ENCODE measurements at places on chromosomes 5 and 9. TPM values are rescaled to one million over a fixed set of nuclear protein-coding genes. Genes with fewer than 3 reads are reported as not detected.

DNA sequence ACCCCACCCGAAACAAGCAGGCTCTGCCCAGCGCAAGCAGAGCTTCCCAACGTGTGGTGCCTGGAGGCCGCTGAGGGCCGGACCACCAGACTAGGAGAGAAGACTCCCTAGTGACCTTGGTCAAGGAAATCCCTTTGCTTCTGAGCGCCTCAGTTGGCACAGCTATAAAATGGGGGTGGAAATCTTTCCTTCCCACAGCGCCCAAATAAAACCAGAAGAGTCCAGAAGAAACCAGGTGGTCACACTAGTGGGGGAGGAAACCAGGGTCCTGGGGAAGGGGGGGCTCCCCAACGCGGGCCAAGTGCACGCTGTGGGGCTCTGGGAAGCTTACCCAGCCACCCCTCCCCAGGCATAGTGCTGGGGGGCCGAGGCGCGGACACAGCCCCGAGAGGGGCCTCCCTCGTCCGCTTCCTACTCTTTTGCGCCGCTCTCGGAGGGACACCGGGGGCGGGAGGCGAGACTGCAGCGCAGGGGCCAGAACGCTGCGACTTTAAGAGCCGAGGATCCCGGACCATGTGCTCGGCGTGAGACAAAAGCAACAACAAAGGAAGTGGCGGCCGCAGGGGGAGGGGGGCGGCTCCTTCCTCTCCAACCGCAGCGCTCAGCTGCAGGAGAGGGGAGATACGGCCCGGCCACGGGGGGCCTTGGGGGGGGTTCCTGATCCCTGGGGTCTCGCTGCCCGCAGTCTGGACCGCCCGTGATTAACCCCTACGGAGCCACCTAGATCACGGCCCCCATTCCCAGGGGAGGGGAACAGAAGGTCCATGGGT lies 885 bp downstream of the RNF44 start:
- peak overlapping the region; percentile 100 for H3K27ac ChIP-seq
- H3K4me3 ChIP-seq: peak overlapping the region; percentile 85
- peak; percentile 85 for DNase-seq

GRCh38 chr9:34520096-34520495 lies 2.7 kb downstream of the ENHO start:
- H3K27me3 ChIP-seq: peaks cover 62% of the 10 kb centered on the region
- no peak overlapping the region for H3K27ac ChIP-seq
- no peak overlapping the region for H3K4me3 ChIP-seq
- H3K4me1 ChIP-seq: peaks cover 6% of the 10 kb centered on the region
- DNase-seq: no peak

DNA sequence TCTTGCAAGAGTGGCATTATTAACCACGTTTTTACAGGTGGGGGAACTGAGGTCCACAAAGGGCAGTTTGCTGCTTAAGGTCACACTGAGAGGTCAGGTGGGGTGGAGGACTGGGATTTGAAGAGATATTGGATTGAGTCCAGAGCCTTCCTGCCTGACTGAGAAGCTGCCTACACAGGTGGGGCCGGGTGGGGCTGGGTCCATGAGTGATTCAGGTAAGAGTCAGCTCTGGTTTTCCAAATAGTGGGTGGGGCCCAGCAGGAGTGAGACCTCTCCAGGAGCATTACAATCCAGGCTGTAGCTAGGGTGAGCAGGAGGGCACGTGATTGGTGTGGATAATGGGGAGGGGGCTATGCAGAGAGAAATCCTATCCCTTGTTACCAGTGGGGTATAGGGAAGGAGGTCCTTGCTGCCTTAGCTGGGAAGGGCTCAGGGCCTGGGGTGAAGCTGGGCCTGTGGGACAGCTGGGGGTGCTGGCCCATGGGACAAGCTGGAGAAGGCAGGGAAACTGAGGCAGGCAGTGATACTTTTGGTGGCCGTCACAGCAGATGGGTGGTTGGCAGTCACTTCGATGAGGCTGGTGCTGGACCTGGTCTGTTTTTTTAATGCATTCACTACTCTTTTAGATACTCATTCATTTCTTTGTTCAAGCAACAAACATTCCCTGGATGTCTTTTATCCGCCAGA lies 2.9 kb upstream of the PTGS1 start:
- peaks cover 7% of the 10 kb centered on the region for H3K4me1 ChIP-seq
- H3K4me3 ChIP-seq: no peak overlapping the region
- H3K36me3 ChIP-seq: no peaks in the 10 kb centered on the region
- H3K27ac ChIP-seq: no peak overlapping the region
- DNase-seq: no peak

GRCh38 chr5:60333005-60333571 lies 366.9 kb downstream of the DEPDC1B start:
- no peak overlapping the region for H3K4me3 ChIP-seq
- H3K27me3 ChIP-seq: no peaks in the 10 kb centered on the region
- no peak for DNase-seq
- no peaks in the 10 kb centered on the region for H3K36me3 ChIP-seq
- H3K27ac ChIP-seq: no peak overlapping the region
- H3K4me1 ChIP-seq: no peaks in the 10 kb centered on the region

CARTPT gene
- 0.24 TPM for total RNA-seq
